ENCODE measurements at places on chromosomes 2 and 18. TPM values are rescaled to one million over a fixed set of nuclear protein-coding genes. Genes with fewer than 3 reads are reported as not detected.

DNA sequence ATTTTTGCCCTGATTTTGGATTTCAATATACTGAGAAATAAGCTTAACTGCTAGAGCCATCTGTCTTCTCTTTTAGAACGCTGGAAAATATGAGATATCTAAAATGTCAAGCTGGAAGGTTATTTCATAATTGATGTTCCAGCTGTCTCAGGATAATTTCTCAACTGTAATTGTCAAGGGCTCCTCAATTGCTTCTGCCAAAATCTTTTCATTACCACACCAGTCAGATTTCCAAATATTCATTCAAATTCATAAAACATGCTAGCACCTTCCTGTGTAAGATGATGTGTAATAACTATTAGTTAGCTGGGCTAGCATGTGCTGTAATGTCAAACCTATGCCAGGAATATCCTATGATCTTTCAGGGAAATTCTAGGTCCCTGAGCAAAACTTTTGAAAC, 88.1 kb downstream of the TNFRSF11A start:
- no peak overlapping the region for H3K27ac ChIP-seq
- DNase-seq = no peak
- H3K36me3 ChIP-seq = no peaks in the 10 kb centered on the region
- no peak overlapping the region for H3K4me3 ChIP-seq
- no peaks in the 10 kb centered on the region for H3K27me3 ChIP-seq

The TIA1 gene
- total RNA-seq = 19.3 TPM

The SPP2 gene
- total RNA-seq = not detected

The MAB21L4 gene
- total RNA-seq = not detected

All from ascending aorta (tissue), 2 donors.